Suppressor macrophage (primary cell): ENCODE measurements at places on chromosomes 13 and 19.

DNA sequence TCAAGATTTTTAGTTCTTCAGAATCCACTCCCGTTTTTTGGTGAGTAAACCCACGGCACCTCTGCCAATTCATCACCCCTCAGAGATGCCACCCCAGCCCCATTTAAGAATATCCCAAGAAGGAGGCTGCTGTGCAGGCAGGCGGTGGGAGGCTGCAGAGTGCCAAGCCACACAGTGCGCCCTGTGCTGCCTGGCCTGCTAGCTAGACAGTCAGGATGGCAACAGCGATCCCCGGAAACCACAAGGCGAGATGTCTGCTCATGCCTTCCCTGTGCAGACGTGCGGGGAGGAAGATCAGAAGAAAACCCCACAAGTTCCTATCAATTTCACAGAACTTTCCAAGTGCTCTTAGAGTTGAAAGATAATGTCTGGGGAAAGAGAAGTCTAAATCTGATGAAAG is 64.8 kb upstream of the GPR183 start:
- peak; percentile 26 for DNase-seq

- DNase-seq: no peak
Observed at GRCh38 chr13:110442930-110443621, 118.4 kb downstream of the RAB20 start.

DNA sequence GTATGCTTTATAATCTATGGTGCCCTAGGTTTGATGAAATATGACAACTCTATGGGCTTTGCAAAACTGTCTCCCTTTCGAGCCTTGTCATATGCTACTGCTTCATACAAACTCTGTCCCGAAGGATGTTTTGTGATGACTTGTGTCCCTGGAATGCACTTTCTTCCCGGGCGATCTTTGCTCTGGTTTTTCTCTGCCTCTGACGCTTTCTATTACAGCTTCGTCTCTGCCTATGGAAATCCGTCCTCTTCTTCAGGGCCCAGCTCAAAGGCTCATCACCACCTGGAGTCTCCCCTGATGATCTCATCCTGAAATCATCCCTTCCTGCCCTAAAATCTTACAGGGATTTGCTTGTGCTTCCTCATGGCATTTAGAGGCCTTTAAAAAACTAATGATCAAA is 191.5 kb upstream of the KL start:
- no peak for DNase-seq

DNA sequence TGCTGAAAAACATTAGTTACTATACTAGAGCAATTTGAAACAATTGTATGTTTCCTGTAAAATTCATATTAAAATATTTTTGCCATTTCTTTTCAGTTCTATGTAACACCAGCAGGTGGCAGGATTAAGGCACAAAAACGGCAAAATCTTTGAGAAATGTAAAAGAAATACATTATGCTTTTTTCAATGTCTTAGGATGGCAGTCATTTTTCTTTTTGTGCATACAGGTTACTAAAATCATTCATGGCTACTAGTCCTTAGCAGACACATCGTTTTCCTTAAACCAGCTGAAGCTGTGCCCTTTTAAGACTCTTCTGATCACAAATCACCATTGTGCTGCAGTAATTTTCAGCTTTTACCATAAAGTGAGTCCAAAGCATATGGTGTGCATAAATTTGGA is 800.7 kb upstream of the SLITRK5 start:
- DNase-seq: peak; percentile 24

- no peak for DNase-seq
Observed at GRCh38 chr13:77563111-77563510, 27.6 kb downstream of the SCEL start.
